KG1 (cell line): ENCODE measurements at places on chromosomes 3 and 15.

DNA sequence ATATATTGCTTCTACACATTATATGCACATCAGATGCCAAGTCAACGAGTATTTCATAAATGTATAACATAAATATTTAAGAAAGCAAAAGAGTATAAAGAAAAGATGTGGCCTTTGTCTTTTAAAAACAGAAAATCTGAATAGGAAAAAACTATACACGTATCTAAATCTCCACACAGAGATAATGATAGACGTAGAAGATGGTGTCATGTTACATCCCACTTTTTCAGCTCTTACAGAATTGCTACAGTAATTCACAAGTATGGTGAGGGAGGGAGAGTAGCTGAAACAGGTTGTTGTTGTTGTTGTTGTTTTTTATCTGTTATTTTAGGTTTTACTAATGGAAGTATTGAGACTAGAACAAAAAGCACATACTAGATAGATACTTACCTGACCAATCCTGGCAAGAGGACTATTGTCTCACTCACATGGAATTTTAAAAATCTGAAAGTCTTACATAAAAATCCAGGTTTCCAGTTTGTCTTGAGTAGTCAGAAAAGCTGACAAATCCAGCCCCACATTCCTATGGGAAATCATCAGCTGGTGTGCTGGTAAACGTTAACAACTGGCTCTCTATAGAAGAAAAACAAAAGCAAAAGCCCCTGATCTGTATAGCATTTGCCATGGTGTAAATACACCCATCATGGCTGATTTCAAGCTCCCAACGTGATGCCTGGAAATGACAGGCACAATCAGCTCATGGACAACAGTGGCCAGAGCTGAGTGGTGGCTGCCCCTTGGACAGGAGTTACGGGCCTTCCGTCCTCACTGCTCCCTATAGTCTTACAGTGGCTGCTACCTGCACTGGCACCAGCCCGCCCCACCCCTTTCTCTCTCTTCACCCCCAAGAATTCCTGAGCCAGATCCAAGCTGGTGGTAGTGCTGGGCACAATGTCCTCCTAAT, 47.4 kb upstream of the VGLL4 start:
- DNase-seq = no peak

DNA sequence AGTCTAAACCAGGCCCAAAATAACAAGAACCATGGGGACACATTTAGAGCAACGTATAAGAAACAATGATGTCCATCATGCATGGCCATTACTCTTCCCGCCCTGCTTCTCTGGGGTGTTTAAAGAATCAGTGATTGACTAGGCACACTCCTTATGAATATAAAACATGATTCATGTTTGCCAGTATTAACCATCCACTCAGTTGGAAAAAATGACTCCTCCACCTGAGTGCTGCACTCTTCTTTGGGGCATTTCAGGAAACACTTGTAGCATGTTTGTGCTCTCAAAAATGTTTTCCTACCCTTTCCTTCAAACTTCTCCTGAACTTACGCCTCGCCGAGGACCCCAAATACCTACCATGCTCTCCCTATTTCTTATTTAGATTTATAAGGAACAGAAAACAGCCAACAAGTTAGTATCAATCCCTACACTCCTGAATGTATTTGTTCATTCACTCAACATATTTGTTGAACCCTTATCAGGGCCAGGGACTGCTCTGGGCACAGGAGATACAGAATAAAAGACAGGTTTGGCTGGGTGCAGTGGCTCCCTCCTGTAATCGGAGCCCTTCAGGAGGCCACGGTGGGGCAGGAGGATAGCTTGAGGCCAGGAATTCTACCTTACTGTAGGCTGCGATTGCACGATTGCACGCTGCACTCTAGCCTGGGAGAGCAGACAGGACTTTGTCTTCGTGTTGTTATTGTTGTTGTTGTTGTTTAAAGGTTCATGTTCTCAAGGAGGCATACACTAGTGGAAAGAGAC, 137.0 kb downstream of the TMCO5A start:
- DNase-seq = no peak

GRCh38 chr3:143972505-143973258, 1.1 kb downstream of the DIPK2A start:
- DNase-seq = peak; percentile 49

DNA sequence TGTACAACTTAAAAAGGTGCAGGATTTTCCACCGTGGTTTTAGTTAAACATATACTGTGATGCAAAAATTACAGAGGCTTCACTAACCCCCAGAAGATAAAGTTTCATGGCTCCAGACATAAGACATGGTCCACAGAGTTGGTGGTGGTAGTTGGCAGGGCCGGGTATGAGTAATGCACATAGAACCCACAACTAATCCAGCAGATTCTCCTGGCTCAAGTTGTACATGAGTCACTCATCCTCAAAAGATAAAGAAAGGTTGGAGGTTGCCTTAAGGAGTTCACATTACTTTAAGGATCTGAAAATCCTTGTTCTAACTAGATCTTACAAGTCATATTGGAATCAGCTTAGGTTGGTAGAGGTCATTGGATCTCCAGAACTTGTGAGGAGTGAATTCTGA, 98.3 kb upstream of the ZBTB20 start:
- DNase-seq = no peak

DNA sequence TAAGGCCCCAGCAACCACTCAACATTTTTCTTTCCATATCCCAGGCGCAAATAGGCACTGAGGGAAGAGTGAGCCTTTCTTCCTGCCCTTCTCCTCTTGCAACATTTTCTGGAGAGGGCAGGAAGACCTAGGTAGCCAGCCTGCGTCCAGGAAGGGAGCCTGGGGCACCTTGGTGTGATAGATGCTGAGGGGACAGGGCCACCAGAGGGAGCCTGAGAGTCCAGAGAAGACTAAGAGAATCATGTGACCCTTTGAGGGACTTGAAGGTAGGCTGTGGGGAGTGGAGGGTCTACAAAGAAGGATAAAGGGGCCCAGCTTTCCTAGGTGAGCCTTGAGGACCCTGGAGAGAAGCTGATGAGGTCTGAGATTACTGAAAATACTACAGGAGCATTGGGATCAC, 346.6 kb downstream of the CNTN6 start:
- no peak for DNase-seq

- no peak for DNase-seq
Observed at GRCh38 chr15:83106994-83107840, at the start of gene TM6SF1. TSS of gene TM6SF1 (plus strand) at chr15:83107645. CDS start at chr15:83107681, 36 bp downstream.

GRCh38 chr15:91782221-91782620, 71.3 kb upstream of the SLCO3A1 start:
- DNase-seq = no peak

DNA sequence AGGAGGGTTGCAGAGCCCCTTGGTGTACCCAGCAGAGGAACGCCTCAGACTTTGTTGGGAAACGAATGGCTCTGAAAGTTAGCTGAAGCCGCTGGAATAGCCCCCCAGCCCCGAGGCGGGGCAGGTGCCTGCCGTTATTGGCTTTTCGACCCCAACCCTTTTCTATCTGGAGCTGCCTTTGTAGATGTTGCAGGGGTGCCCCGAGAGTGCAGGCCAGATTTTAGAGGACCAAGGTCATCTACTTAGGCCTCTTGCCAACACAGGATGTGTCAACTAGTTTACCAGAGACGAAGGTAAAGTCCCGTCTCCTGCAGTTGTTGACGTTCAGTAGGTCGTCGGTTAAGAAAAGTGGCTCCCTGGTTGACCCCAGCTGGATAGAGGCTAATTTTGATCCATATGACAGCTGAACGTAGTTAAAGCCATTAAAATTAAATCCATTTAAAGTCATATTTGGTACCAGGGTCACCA, 579 bp upstream of the UBE3A start:
- peak; percentile 88 for DNase-seq

DNA sequence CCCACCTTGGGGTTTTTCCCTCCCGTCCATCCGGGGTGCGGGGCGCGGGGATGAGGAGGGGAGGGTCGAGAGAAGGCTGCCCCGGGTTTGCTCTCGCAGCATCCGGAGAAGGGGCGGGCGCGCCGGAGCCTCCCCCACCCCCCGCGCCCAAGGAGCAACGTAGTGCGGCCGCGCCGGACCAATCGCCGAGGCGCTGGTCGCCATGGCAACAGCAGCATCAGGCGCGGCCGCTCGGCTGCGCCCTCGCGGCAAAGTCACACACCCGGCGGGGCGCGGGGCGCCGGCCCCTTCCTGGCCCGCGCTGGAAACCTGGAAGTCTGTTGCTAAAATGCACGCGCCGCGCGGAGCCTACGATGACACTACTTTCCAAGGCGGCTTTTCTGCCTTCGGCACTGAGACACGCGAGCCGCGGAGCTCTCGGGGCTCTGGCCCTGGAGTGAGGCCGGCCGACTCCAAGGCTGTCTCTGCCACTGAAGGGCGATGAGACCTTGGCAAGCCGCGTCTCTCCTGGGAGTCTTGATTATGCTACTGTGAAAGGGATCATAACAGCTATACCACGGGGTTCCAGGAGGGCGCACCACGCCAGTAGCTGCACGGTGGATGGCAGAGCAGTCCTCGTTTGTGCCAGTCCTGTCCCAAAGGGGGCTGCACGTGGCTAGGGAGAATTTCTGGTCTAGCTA, at the start of gene IQSEC1:
Gene IQSEC1, minus strand, starts transcription at position 104 of the 680 bp plus-strand sequence. CDS start 415 bp downstream, outside the sequence.
- DNase-seq = no peak

- no peak for DNase-seq
Observed at GRCh38 chr3:149640976-149641728, 16.7 kb downstream of the WWTR1 start.

DNA sequence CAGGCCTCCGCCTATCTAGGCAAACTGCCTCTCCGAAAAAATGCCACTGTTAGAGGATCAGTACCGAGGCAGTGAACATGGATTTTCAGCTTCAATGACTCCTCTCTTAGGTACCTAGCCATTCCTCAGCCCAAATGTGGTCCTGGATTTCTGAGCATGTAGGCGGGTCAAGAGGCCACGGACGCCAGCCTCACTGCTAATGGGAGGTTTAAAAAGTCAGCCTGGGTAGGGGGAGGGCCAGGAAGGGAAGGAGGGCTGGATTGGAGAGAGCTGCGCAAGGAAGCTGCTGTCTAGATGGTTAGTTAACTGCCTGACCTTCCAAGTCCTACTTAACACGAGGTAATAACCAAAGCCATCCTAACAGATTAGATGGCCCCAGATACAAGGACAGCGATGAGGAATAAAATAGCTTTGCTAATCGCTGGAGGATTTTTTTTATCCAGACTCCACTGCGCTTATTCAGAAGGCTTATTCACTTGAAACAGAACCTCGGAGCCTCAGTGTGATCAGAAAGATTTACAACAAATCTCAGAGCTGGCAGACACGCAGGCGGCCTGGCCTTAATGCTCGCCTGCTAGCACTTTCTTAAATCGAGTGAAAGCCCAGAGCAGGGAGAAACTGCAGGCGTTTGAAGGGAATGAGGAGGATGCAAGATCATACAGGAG, 34.3 kb downstream of the TLE3 start:
- no peak for DNase-seq

DNA sequence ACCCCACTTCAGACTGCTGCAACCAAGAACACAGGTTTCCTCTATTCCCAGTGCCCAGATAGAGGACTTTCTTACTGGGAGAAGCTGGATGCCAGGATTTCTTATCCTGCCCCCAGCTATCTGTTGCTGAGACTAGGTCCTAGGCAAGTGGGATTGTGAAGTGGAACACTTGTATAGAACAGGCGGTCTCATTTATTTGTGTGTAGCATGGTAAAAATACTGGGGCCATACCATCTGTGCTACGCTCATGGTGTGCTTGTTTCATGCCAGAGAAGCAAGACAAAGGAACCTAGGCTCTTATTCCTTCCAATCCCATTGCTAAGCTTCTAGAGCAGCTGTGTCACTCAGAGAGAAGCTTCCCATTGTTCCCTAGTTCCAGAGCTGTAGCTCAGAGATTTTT, 191.5 kb upstream of the EPHA6 start:
- DNase-seq = no peak

DNA sequence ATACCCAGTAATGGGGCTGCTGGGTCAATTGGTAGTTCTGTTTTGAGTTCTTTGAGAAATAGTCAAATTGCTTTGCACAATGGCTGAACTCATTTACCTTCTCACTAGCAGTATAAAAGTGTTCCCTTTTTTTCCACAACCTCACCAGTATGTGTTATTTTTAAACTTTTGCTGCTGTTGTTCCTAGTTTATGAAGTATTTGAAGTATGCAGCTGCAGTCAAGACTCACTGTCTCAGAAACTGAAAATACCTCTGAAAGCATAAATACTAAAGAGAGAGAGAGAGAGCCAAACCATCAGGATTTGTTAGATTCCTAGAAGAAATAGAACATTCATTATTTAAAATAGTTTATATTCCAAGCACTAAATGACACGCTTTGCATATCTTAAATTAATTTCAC, 764.2 kb downstream of the NTRK3 start:
- DNase-seq = no peak

DNA sequence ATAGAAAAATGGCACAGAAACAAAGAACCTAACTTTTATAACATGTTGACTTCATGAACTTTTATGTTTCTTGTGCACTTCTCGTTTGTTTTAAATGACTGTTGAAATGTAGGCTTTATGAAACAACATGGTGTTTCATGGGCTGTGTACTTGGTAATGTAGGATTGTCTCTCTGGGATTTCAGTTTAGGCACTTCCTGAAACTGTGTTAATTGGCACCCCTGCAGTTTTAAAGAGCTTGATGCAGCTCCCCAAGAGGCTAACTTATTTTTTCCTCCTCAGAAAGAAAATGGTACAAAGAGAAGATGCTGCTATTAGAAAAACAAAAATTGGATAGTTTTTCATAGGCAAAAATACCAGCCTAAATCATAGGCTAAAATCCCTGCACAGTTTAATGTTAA, 239.2 kb downstream of the GRM7 start:
- DNase-seq = no peak

- DNase-seq = peak; percentile 64
Observed at GRCh38 chr3:101379658-101380376, 59.4 kb upstream of the IMPG2 start.

GRCh38 chr15:41775651-41776050, 1.4 kb downstream of the MAPKBP1 start:
- DNase-seq = no peak
